Renal cortical epithelial cell (primary cell): ENCODE measurements at places on chromosomes 5 and 9. TPM values are rescaled to one million over a fixed set of nuclear protein-coding genes. Genes with fewer than 3 reads are reported as not detected.

The TMEM8B gene
- total RNA-seq: 0.69 and 9.4 TPM in 2 replicates

The CFAP90 gene
- total RNA-seq: 0.55 TPM in 1 of 2 replicates, not detected in the other

The CCDC180 gene
- 0.17 and 1.5 TPM in 2 replicates for total RNA-seq

The RETREG1 gene
- 123 and 175 TPM in 2 replicates for total RNA-seq

The CTSV gene
- total RNA-seq: 3.5 and 9.4 TPM in 2 replicates

The TMEM174 gene
- 0.15 TPM in 1 of 2 replicates, not detected in the other for total RNA-seq

The ZDHHC21 gene
- 11.6 and 21.3 TPM in 2 replicates for total RNA-seq

The GABBR2 gene
- 0.17 TPM in 1 of 2 replicates, not detected in the other for total RNA-seq

The FYB1 gene
- total RNA-seq: 0.25 TPM in 1 of 2 replicates, not detected in the other
